ENCODE measurements at places on chromosomes 16 and 17.

DNA sequence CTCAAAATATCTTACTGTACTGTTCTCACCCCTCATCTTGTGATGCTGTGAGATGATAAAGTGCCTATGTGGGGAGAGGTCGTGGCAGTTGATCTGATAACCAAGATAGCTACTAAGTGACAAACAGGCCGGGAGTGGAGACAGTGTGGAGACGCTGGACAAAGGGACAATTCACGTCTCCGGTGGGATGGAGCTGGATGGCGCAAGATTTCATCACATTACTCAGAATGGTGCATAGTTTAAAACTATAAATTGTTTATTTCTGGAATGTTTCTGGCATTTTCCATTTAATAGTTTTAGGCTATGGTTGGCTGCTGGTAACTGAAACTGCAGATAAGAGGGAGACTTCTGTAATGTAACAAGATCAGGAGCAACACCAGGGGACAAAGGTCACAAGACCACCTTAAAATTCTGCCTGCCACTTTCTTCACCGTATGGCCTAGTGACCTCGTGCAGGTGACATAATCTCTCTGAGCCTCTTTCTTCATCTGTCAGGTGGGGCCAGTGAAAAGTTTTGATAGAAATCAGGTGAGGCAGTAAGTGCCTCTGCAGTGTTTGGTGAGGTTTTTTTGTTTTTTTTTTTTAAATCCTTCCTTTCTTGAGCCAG is 54.4 kb upstream of the LGALS9 start:
- no peak for DNase-seq

DNA sequence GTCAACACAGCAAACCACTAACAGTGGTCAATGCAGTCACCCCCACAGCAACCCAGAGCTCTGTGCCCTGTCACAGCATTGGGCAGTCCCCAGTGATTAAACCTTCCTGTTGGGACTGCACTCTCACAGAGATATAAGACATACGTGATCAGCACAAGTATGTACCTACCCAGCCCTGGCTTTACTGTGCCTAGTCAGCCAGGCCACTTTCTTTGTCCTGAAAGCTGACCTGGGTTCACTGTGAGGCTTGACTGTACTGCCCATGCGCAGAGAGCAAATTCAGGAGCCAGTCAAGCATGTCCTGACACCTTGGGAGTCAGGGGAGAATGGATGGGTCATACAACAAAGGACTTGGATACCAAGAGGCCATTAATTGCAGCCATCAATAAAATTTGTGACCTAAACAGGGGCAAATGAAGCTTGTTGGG is 10.9 kb upstream of the TMEM170A start:
- DNase-seq = no peak

- peak; percentile 72 for DNase-seq
Measured at GRCh38 chr17:35373534-35373983, at the start of gene SLFN11. TSS of gene SLFN11 (minus strand) at chr17:35373621. CDS start at chr17:35363807, 9,814 bp downstream.

DNA sequence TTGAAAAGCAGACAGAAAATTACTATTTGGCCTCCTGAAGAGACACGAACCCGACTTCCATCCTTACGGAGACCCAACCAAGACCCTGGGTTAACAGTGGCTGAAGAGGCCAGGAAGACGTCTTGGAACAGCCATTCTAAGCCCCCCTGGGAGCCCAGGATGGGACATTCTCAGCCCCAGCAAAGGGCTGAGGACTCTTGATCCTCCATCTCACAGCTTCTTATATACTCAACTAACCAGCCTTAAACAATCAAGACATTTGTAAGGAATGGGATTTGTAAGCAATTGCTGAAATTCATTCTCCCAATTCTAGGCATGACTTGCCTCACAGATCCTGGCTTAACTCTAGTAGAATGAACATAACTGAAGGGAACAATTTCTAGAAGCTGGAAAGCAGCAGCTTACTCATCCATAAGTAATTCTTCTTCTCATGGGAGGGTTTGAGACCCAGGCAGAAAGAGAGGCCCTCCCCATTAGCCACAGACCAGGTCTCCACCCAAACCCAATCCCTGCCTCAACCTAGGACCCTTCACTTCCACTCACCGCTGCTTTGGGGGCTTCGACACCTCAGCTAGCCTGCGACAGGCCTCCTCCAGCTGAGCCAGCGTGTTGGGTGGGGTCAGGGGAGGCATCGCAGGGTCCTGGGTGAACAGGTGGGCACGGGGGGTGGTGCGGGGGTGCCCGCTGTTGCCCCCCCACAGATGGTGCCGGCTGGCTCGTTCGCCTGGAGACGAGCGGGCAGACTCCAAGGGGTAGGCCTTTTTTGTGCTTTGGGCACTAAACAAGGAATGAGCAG is 25.5 kb downstream of the AXIN2 start:
- DNase-seq = no peak

- no peak for DNase-seq
Measured at GRCh38 chr16:46914556-46915201, 30.5 kb downstream of the GPT2 start.

DNA sequence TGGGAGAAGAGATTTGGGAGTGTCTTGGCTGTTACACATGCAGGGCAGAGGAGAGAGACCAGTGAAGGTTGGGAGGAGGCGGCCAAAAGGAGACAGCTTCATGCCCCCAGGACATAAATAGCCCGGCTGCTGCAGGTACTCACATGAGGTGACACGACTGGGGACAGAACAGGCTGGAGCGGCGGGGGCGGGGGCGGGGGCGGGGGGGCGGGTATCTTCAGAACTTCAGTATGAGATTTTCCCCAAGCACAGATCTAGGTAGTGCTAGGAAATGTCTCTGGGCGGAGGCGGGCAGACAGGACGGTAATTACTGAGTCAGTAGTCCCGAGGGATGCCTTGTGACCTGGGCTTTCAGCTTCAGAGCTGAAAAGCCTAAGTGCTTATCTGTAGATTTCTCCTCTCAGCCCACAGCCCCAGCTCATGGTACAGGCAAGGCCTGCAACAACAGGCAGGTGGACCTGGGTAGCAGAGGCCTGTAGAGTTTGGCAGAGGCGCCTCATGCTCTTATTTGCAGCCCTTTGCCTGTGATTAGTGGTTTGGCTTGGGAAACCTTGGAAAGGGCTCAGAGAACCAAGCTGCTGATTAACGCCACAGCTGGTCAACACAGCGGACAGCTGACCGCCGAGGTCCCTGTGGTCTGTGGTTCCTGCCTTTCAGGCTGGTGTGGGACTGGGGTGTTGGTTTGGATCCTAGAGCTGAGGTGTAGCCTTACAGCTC is 24.5 kb downstream of the UNK start:
- DNase-seq = peak; percentile 85

GRCh38 chr16:31451681-31452351 is 7.5 kb upstream of the ARMC5 start:
- peak; percentile 59 for DNase-seq

DNA sequence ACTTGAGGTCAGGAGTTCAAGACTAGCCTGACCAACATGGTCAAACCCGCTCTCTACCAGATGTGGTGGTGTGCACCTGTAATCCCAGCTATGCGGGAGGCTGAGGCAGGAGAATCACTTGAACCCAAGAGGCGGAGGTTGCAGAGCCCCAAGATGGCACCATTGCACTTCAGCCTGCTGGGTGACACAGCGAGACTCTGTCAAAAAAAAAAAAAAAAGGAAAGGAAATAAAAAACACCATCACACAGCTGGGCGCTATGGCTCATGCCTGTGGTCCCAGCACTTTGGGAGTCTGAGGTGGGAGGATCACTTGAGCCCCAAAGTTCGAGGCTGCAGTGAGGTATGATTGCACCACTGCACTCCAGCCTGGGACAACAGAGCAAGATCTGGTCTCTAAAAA is 13.3 kb upstream of the SBK1 start:
- no peak for DNase-seq

GRCh38 chr16:1781254-1781653 is 1.1 kb downstream of the SPSB3 start:
- no peak for DNase-seq
